CD4-positive, alpha-beta T cell treated with Interleukin-1 beta for 1 hour (primary cell): ENCODE measurements at places on chromosomes 1 and 21.

GRCh38 chr1:247849616-247850015 lies 7.4 kb upstream of the TRIM58 start:
- no peak for DNase-seq

DNA sequence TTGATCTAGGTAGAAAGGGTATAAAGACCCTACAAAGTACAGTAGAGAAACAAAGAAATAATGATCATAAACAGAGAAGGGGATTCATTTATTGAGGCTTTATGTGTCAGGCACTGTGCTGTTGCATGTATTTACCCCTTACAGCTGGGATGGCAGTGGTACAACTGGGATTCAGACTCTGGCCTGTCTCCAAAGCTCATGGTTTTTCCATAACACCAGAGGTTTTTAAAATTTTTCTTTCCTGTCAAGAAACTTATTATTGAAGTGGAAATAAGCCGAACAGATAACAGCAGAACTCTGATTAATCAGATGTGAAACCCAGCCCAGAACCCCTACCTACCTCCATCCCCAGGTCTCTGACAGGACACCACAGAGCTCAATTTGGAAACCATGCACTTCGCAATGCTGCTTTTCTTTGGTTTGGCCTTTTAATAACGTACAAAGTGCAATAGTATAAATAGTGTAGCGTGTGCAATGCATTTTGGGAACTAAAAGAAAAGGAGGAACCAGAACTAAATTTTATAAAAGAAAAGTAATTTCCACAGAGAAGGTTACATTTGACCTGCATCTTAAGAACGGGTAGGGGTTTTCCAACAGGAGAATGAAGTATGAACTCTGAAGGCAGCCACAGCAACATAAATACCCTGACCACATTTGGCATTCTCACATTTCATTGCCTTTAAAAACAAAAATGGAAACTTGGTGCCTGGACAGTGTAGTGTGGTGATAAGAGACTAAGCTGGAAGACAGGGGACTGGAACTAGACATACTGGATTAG lies 92.0 kb upstream of the S1PR1 start:
- DNase-seq: no peak

DNA sequence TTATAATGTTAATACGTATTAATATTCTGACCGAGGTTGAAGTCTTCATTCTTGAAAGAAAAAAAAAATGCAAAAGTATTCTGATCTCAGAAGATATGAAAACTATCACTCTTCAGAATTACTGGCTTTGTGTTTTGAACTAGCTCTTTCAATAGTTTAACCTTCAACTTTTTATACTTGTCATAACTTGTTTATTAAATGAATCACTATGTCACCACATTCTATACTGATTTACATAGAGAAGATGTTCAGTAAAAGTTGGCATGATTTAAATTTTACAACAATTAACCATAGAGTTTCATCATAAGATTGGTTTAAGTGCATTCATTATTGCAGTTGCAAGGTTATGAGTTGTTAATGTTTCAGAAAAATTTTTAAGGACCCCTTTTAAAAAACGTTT lies 57.3 kb downstream of the HS2ST1 start:
- DNase-seq: no peak

DNA sequence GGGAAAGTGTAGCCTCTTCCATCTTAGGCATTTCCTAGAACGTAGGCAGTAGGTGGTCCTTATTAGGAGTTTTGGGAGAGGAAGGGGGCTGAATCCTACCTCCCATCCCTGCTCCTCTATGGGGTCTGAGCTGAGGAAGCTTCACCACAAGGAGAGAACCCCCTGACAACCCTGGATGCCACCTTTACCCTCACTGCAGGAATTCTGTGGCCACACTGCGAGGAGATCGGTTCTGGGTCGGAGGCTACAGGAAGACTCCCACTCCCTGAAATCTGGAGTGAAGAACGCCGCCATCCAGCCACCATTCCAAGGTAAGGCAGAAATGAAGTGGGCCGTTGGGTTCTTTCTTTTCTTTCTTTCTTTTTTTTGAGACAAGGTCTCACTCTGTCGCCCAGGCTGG lies 1.5 kb downstream of the MX1 start:
- no peak for DNase-seq

DNA sequence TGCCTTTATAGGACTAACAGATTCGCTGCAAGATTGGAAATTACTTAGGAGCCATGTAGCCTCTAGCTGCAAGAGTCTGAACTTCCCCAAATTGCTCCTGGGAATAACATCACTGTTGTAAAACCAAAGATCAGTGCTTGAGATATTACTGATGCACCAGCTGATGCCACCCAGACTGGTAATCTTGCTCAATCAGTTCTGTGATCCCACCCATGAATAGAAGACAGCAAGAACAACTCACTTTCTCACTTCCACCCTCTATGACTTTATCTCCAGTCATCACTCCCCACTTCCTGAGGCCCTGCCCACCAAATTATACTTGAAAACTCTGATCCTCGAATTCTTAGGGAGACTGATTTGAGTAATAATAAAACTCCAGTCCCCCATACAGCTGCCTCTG lies 1011.1 kb downstream of the PLA2G4A start:
- no peak for DNase-seq

- no peak for DNase-seq
These were observed 118.6 kb upstream of the IFFO2 start for GRCh38 chr1:19074902-19075721.

- peak; percentile 74 for DNase-seq
These were observed 13.2 kb upstream of the CELA3B start for GRCh38 chr1:21963477-21964217.

DNA sequence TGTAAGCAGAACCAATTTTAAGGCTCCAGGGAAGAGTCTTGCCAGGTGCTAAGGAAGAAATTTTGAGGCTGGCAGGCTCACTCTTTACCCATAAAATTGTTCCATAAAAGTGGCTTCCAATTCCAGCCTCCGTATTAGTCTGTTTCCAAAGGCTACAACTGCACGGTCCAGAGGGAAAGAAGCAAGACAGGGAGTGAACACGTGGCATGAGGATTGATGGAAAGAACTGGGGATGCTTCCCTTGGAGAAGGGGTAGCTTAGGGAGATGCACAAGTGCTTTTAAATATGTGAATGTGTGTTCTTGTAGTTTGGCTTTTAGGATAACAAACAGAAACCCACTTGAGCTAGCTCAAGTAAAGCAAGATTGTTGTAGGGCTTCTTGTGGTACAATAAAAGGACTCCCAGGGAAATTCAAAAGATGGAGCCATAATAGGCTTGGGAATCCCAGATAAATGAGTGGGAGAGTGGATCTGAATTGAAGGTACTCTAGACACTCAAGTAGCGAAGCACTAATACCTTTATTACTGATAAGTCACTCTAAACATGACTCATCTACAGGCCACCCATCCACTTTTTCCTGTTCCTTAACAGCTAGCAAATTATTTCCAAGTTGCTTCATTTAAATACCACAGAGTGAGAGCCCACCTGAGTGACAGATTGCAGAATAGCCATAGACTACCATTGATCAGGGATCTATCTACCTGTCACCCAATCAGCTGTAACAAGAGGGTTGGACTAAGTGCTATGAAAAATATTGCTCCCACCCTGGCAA lies 34.8 kb upstream of the NPL start:
- no peak for DNase-seq

DNA sequence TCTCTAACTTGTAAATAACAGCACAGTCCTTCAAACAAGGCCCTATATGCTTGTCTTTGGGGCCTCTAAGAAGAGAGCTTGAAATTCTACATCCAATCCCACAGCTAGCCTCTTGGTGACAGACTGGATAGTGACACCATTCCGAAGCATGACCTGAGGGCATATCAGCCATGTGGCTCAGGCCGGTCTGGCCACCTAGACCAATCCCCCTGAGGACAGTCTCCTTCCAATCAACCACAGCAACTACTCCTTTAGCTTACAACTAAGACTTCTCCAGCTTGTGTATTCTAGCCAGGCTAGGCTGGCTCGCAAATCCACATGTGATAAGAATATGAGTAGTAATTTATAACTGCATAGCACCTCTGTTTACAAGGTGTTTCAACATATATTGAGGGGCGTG lies 14.0 kb downstream of the BCAR3 start:
- DNase-seq: no peak

DNA sequence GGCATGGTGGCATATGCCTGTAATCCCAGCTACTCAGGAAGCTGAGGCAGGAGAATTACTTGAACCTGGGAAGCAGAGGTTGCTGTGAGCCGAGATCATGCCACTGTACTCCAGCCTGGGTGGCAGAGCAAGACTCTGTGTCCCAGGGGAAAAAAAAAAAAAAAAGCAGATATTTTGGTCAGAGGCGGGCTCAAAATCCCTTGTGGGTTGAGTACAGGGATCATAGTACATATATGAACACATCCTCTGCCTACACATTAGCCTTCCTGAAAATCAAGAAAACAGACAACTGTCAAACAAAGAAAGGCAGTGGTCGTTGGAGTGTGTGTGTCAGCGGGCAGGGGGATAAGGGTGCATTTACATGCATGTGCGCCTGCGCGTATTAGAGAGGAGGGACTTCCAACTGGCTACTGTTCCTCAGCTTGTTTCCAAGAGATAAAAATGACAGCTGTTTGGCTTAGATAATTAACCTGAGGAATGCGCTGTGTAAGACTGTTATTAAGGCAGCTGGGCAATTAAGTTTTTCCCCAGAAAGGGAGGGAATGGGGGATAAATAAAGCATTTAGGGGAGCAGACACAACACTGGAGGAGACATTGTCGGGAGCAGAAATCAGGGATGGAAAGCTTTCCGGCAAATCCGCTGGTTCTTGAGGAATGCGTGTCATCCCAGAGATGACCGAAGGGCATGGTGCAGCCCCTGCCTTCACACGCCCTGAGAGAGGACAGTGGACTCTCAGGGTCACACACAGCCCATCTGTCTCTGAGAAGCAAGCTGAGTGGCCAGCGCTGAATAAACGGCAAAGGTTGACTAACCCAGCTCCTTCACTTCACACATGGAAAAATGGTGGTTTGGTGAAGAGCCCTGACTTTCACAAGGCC lies 6.4 kb downstream of the LAMB3 start:
- no peak for DNase-seq

- DNase-seq: no peak
These were observed 582.4 kb downstream of the PLA2G4A start for GRCh38 chr1:187411118-187411517.

- no peak for DNase-seq
These were observed 1.8 kb upstream of the TBX15 start for GRCh38 chr1:118989878-118990378.

DNA sequence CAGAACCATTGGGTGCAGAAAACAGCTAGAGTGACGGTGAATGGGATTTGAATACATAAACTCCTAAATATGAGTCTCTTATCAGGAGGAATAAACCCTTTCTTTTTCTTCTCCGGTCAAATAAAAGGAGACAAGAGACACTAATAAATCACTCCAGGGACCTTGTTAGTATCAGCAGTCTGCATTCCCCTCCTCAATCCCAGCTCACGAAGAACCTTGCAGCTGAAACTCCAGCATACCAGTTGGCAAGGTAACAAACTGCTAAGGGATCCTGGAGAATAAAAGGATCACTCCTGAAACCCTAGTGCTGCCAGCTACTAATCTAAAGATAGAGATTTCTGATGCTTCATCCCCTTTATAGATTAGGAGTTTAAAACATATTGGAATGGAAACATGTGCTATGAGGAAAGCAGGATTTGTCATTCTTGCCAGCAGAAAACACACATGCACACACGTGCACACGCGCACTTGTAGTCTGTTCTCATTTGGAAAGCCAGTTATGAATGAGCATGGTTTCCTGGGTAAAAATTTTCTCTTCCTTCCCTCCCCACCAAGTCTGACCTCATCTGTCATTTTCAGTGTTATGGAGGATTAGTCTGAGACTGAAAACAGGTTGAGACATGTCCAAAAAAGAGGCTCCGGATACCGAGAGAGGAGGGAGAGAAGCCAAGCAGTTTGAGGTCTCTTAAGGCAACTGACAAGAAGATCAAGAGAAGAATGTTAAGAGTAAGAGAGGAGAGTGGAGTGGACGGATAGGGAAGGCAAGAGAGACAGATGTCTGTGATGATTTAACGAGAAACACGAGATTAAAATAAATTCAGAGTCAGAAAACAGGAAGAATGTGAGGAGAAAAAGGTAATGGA lies 10.9 kb downstream of the IER5 start:
- no peak for DNase-seq

DNA sequence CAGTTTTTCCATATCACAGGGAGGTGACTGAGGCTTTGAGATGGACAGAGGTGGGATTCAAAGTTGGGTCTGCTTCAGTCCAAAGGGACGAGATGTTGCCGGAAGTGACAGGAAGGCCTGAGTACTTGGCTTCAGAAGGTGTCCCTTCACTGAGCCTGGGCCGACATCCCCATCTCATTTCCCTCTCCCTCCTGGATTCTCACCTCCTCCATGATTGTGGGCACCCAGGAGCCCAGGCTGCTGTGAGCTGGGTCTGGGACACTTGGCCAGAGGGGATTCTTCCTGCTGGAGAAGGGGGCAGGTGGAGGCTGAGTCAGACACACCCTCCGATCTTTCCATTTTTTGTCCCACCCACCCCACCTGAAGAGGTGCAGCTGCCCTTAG lies 2.8 kb upstream of the MRPS15 start:
- no peak for DNase-seq

DNA sequence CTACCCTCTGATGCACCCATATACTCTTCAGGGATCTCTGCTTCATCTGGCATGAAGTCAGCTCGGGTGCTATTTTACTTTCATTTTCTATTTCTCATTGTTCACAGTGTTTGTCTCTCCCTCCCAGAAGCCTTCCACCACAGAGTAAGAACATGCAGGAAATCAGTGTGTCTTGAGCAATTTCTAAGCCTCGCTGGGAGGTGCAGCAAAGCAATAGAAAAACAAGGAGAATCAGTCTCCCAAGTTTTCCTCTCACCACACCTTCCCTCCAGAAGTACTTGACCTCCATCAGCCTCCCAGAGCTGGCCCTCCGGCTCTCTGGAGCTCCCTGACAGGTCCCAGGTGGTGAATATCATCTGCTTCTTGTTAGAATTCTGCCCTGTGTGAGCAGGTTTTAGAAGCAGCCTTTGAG lies 594.7 kb upstream of the CAMK1G start:
- peak; percentile 37 for DNase-seq

DNA sequence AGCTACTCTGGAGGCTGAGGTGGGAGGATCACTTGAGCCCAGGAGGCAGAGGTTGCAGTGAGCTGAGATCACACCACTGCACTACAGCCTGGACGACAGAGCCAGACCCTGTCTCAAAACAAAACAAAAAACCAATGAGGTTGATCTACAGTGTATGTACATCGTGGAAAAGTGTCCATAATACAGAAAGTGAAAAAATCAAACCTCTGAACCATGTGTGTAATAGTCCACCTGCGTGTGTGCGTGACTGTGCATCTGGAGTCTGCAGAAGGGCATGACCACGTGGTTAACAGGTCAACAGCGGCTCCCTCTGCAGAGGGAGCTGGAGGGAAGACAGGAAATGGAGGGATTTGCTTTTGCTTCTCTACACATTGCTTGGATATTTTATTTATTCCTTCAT lies 32.4 kb upstream of the ENO1 start:
- no peak for DNase-seq
